ENCODE measurements at places on chromosomes 7 and 10.

DNA sequence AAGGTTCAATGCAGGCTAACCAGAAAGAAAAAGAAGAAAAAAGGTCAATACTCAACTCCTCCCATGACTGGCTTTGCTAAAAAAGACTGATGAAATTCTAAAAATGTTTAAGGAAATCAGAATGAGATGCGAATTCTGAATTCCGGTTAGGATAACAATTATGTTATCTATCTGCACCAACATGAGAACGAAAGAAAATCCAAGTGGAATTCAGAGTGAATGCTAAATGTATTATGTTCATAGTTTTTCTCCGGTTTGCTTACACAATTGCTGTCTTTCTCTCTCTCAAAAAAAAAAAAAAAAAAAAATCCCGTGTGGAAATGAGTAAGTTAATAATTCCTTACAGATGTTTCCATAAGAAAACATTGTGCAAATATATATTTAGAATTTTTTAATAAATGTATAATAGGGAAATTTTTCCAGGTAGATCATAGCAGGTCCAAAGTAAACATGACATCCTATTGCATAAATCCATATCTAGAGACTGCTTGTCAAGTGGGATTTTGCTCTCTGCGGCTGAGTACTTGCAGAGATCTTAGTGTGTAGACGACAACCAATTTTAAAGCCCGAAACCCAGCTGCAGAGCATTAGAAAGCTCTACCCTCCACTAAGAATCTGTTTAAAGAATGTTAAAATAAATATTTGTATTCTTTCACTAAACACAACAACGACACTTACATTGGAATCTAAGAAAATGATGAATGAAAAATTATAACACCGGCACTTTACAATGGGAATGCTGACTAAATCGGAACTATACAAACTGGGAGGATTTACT, 104.0 kb downstream of the JAZF1 start:
- no peak for DNase-seq

GRCh38 chr7:89259085-89259484, 463.5 kb upstream of the TEX47 start:
- no peak for DNase-seq

GRCh38 chr10:91115618-91116390, 104.7 kb upstream of the PCGF5 start:
- no peak for DNase-seq

- DNase-seq, result no peak
Observed at GRCh38 chr7:22193450-22193983, 163.4 kb downstream of the RAPGEF5 start.

GRCh38 chr10:79976999-79977398, 28.1 kb upstream of the SFTPD start:
- DNase-seq, result no peak

GRCh38 chr10:34063592-34063991, 729.1 kb upstream of the NRP1 start:
- no peak for DNase-seq

GRCh38 chr10:102527546-102527945, 23.8 kb downstream of the SUFU start:
- no peak for DNase-seq
